ENCODE measurements at places on chromosomes 12 and 14.

GRCh38 chr12:29625359-29625953 is 128.0 kb upstream of the OVCH1 start:
- no peak for DNase-seq

GRCh38 chr12:70260646-70261045 is 17.4 kb downstream of the CNOT2 start:
- DNase-seq = no peak

GRCh38 chr12:79407671-79408622 is 282.8 kb downstream of the PAWR start:
- no peak for DNase-seq

- DNase-seq = no peak
Observed at GRCh38 chr12:108478611-108479206, 36.4 kb upstream of the FICD start.

DNA sequence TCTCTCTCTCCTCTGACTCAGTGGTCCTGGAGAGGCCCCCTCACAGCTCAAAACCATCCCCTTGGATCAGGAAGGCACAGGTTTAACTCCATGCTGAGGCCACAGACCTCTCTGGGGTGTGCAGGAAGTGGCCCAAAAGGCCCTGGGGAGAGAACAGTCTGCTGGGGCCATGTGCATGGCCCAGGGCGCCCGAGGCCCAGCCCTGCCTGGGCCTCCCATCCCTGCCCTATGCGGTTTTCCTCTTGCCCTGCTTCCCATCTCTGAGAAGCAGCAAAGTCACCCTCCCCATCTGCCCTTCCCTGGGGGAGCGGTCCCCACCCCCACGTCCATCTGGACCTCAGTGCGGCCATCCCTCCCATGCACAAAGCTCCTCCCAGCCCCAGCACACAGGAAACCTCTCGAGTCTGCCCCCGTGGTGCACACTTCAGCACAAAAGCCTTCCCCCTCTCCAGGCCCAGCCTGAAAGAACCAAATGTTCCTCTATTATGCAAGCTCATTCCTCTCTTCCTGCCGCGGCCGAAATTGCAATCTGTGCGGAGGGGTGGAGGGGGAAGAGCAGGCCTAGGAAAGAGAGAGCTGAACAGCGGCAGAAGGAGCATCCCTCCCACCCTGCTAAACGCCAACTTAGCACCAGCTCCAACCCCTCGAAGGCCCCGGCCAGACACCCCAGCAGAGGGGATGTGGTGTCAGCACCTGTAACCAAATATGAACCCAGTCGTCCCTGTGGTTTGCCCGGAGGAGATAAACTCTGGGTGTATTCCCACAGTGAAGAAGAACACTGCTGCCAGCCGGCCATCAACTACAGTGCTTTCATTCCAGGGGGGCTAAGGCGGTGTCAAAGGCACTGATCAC is 108.5 kb downstream of the SCARB1 start:
- no peak for DNase-seq

GRCh38 chr12:2958432-2959191 is 585 bp upstream of the TEAD4 start:
- no peak for DNase-seq

- DNase-seq = no peak
Observed at GRCh38 chr14:94764573-94764972, 5.3 kb downstream of the GSC start.
